ENCODE measurements at places on chromosomes 1 and 21. TPM values are rescaled to one million over a fixed set of nuclear protein-coding genes. Genes with fewer than 3 reads are reported as not detected.

Gene MRAP
- total RNA-seq: not detected

Gene B4GALT2
- 25.1 TPM for total RNA-seq

Gene PODN
- total RNA-seq: 0.39 TPM

Gene PDPN
- total RNA-seq: 15.3 TPM

Gene LDLRAD1
- total RNA-seq: not detected

Gene SPATA21
- not detected for total RNA-seq

Gene PRRX1
- 51.3 TPM for total RNA-seq

Gene PTGER3
- total RNA-seq: 0.39 TPM

Gene BSND
- not detected for total RNA-seq

Gene GJA5
- total RNA-seq: 0.26 TPM

All from epithelial cell of alveolus of lung (primary cell).